ENCODE measurements at places on chromosomes 5 and 9.
A peak's percentile ranks its signal among the peaks of the same experiment; 100 is the strongest.

- DNase-seq = no peak
These were observed 248.2 kb downstream of the TRIM32 start for GRCh38 chr9:116935149-116935897.

DNA sequence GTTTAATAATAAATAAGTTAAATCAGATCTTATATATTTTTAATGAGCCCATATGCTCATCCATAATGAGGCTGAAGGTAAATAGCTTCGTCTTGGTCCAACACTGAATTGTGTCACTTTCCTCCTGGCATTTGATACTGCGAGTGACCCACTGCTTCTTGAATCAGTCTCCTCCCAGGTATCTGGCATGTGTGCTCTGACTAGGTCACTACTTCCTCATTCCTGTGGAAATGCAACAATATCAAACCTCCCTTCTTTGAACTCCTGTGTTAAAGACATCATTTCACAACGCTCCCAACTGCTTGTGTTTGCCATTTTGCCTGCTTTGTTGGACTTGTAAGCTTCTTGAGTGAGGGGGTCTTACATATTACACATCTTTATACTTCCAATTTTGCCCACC, 157.7 kb downstream of the SLC24A2 start:
- no peak for DNase-seq

GRCh38 chr9:20526500-20527319, 95.6 kb downstream of the MLLT3 start:
- peak; percentile 17 for DNase-seq

GRCh38 chr9:95581900-95582299, 65.1 kb upstream of the PTCH1 start:
- no peak for DNase-seq

- no peak for DNase-seq
These were observed 78.3 kb upstream of the IRX1 start for GRCh38 chr5:3517348-3517747.

- DNase-seq = peak; percentile 94
These were observed 151.9 kb downstream of the MACROH2A1 start for GRCh38 chr5:135246923-135247795.

DNA sequence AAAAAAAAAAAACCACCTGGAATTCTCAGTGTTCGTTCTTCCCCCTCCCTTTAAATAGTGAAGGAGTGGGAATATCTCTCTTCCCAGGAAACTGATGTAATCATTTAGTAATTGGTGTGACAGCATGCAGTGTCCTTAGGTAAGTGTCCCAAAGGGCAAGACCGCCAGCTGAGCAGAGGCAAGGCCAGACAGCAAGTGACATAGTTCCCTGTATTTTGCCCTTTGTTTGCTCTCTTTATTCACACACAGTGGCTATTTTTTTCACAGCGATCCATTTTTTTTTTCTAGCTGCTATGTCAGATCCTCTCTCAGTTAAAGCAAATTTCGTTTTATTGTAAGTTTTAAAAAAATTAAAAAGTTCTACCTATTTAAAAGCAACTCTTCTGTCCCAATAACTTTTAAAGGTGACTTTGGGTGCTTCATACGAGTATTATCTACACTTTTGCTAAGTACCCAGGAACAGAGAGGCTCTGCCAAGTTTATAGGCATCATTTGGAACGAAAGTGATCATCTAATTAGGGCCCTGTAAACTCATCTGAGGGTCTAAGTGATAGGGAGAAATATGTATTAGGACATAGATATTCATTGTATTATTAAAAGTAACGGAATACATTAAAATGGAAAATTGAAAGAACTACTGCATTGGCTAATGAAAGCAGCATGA, 98.2 kb upstream of the ALDH1A1 start:
- no peak for DNase-seq

DNA sequence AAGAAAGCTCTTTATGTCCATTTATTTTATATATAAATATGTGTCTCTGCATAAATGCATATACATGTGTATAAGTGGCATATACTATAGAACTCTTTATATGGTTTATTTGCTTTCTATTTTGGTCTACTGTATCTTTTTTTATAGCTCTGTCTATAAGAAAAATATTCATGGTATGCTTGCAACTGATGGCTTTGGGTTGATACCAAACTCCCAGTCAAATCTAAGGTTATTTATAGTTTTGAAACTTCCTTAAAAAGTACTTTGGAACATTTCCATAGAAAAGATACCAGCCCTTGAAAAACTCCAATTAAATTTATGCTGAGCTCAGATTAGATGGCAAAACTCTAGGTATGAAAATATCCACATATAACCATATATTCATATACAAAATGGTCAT, 120.0 kb upstream of the KLF9 start:
- DNase-seq = peak; percentile 53

DNA sequence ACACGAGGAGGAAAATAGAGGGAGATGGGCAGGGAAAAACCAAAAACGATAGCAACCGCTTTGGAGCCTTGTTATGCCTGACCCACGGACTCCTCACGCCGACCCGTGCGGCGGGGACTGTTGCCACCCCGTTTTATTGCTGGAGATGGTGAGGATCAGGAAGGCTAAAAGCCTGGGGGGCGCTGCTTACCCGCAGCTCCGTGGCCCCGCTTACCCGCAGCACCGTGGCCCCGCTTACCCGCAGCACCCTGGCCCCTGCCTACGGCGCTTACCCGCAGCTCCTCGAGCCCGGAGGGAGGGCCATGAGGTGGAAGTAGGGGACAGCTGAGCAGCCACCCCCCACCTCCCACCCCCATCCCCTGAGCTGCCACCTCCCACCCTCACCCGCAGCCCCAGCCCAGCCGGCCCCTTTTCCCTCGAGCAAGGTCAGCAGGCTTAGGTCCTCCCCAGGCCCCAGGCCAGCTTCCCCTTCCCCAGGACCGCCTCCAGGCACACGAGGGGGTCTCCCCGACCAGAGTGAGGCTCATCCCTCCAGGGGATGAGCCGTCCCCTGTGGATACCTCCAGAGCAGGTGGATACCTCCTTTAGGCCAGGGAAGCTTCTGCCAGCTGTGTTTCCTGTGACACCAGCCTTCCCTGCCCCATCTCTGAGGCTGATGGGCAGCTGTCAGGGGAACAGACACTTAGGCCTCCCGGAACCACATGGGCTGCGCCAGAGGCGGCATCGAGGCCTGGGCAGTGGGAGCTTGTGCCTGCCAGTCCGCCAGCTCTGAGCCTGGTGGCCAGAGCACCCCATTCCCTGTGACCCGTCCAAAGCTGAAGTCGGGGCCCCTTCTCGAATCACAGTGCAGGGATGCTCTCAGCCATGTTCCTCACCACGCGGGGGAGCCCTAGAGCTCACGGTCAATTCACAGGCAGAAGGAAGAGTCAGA, 92.3 kb downstream of the LMX1B start:
- DNase-seq = peak; percentile 16

DNA sequence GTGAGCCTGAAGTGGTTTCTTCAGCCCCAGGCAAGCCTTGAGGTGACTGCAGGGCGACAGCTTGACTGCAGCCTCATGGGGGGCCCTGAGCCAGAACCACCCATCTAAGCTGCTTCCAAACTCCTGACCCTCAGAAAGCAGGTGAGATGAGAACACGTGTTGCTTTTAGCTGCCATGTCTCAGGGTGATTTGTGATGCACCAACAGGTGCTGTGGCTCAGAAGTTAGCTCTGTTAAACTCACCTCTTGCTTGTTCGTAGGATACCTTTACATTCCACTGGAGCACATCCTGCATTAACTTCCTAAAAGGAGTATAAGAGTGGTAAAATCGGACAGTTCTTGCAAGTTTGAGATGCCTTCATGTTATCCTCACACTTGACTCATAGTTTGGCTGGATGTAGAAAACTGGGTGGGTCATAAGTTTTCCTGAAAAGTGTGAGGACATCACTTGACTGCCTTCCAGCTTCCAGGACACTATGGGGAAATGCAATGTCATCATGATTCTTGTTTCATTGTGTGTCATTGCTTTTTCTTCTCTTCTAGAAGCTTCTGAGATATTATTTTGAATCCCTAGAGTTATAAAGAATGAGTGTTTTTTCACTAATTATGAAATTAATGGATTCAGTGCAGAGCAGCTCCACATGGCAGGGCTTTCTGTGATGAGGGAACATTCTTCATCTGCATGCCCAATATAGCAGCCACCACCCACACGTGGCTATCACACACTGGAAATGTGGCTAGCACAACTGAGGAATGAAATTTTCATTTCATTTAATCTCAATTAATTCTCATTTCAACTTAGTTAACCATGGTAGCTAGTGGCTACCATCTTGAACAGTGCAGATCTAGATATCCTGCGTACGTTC, 92.3 kb downstream of the HSD17B3 start:
- DNase-seq = peak; percentile 66

- DNase-seq = no peak
These were observed 234.1 kb downstream of the ADGRV1 start for GRCh38 chr5:90792725-90793124.

GRCh38 chr9:99515093-99515492, 293.0 kb downstream of the SEC61B start:
- no peak for DNase-seq

DNA sequence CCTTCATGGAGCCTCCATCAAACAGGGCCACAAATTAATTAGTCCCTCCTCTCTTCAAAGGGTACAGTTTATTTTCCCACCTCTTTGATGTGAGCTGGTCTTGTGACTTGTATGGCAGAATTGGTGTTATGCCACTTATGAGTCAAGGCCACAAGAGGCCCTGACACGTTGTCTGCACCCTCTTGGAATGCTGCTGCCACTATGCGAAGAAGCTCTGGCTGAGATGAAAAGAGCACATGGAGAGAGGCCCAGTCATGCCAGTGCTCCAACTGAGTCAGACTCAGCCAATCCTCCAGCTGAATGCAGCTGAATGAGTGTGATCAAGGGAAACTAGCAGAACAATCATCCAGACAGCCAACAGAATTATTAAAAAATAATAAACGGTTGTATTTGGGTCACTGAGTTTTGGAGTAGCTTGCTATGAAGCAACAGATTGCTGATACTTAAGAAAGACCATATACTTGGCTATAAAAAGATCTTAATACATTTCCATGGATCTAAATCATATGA, 128.3 kb downstream of the MARCHF11 start:
- DNase-seq = no peak

DNA sequence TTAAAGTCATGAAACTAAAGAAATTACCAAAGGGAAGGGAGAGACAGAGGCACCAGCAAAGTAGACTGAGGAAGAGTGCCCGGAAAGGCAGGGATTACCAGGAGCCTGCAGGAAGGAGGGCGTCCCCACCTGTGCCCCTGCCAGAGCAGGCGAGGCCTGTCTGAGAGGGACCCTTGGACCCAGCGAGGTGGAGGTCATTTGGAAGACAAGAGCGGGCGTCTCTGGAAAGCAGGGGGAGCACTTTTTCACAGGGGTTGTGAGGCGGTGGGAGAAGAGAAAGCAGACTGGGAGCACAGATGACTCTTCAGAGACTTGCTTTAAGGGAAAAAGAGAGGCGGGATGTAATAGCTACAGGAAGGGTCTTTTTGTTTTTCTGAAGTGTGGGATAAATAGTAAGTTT, 27.5 kb upstream of the SLC2A8 start:
- DNase-seq = no peak

DNA sequence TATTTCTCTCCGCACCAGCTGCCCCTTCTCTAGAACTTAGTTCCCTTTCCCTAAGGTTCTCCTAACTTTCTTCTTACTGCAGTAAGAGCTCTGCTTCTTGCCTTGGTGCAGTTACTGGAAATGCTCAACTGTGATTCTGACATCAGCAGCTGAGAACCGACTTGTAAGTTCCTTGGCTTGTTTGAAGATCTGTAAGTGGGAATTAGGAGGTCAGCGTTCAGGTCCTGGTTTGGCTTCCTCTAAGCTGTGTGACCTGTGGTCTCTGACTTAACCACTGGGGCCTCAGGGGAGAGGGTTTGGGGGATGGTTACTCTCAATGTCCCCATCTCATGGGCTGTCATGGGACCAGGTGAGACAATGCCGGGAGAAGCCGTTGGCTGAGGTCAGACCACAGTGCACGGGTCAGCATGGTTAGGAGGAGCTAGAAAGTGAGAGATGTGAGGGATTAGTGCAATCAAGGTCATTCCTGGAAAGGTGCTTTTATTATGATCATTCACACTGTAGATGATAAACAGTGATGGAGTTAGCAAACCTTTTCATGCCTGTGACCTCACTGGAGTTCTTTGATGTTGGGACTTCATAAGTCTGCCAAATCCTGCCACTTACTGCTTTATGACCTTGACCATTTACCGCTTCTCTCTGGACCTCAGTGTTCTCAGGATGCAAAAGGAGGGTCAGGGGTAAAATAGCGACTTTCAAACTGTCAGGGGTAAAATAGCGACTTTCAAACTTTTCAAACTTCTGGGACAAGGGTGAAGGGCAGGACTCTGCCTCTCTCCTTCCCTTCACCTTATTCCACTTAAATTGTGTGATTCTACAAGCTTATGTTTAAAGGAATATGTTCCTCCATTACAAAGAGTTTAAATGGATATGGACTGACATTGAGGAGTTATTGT, 7.3 kb downstream of the PAPPA start:
- DNase-seq = peak; percentile 44

GRCh38 chr5:154937186-154937717, 759 bp downstream of the GEMIN5 start:
- DNase-seq = peak; percentile 16

GRCh38 chr9:6184749-6185645, 30.6 kb upstream of the IL33 start:
- DNase-seq = peak; percentile 88

DNA sequence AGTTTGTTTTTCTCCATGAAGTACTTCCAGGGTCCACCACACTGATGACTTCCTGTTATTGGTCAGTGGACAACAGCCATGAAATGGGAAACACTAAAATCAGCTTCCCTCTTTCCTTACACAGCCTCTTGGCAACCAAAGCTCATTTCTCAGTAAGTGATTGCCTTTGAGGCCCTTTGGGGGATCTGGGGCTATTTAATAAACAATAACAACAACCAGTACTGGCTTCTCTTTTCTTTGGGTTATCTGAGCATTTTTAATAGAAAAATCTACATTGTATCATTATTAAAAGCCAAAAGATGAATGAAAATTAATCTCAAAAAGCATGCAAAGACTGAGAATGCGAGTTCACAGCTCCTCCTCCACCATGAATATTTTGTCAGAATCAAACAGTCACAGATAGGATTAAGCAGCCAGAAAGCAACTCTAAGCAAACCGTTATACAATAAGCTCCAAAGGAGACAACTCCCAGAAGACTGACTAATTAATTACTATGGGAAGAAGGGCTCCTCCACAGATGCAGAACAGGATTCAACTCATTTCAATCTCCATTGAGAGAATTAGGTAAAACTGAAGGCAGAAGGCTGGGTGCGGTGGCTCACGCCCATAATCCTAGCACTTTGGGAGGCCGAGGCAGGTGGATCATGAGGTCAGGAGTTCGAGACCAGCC, 68.3 kb downstream of the SERINC5 start:
- DNase-seq = no peak

DNA sequence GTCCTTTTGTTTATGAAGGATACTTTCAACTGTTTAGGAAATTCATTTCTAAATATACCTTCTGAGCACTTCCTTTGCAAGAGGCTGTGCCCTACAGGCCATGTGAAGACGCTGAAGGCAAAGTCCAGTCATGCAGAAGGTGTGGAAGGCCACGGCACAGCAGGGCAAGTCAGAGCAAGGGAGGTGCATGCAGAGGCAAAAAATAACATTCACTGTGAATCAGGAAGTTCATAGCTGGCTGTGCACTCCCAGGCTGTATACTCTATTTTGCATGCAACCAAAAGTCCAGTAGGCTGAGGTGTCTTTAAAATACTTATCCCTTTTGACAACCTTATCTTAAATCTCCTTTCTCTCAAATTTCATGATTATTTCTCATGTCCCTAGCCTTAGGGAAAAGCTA, 50.3 kb downstream of the GNAQ start:
- DNase-seq = peak; percentile 33
